ENCODE measurements at places on chromosomes 3 and 15.

GRCh38 chr3:53324105-53324504 lies 23.2 kb downstream of the DCP1A start:
- DNase-seq, result no peak

DNA sequence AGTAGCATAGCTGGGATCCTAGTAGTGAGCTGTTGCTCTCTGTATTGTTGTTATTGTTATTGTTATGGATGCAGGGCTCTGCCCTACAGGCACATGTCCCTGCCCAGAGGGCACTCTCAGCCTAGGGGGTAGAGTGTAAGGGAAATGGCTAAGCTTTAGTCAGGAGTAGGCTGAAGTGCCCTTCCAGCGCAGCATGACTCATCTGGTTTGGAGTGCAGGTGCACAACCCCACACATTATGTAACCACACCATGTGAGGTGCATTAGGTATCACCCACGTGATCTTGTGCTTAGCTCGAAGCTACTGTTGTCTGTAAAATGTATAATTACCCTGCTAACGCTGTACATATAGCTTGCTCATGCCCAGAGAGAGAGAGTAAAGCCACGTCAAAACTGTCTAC lies 48.3 kb upstream of the TIPARP start:
- no peak for DNase-seq

DNA sequence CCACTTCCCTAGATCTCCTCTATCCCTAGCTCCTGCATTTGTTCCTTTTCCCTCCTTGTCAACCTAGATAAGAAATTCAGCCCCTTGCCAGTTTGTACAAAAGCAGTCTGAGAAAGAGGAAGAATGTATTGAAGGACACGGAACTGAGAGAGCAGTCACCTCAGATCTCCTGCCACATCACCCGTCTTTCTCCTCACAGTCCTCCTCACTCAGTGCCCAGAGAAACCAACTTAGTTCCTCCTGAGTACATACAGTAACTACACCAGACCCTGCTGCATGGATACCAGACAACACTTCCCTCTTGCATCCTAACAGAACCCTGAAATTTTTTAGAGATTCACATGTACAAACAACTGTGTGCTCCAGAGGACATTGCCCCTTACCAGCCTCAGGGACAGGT lies 563.6 kb upstream of the ADAMTS9 start:
- DNase-seq, result no peak

DNA sequence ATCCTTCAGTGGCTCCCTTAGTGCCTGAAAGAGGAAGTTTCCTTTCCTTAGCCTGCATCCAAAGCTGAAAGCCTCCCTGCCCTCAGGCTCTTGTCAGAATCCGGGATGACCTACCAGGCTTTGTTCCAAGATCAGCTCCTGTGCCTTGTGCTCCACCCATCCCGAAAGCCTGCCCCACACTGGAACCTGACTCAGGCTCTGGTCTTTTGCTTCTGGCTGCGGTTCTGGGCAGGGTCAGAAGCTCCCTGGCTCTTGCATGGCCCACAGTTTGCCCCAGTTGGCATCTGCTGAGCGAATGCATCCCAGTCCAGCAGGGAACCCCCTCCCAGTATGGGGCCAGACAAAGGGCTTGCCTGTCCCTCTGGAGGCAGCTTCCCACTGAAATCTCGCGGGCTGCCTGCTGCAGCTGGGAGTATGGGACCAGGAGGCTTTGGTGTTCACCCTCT lies 25.9 kb upstream of the KIF23 start:
- DNase-seq, result no peak

- no peak for DNase-seq
These were observed 35.6 kb downstream of the NSUN3 start for GRCh38 chr3:94098452-94098851.

- DNase-seq, result no peak
These were observed 421.7 kb downstream of the TUSC7 start for GRCh38 chr3:117131259-117131658.

- DNase-seq, result no peak
These were observed 835 bp upstream of the GMPPB start for GRCh38 chr3:49724586-49724985.

DNA sequence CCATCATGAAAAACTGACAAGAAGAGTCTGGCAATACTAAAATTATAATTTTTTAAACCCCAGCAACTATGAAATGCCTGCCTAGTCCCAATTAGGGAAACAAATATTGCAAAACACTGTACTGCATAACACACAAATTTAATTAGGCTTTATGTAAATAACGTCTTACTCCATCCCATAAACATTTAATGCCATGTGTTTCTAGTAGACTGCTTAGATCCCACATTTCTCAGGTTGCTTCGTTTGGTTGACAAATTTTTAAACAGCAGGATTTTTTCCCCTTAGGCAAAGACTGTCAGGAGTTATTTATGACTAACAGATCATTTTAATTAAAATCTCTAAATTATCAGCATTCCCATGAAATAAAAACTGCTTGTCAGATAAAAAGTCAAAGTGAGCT lies 29.9 kb downstream of the EIF2AK4 start:
- no peak for DNase-seq
